DND-41 (cell line): ENCODE measurements at places on chromosomes 7 and 10.

- no peak for DNase-seq
These were observed 12.0 kb downstream of the INPP5F start for GRCh38 chr10:119737823-119738222.

DNA sequence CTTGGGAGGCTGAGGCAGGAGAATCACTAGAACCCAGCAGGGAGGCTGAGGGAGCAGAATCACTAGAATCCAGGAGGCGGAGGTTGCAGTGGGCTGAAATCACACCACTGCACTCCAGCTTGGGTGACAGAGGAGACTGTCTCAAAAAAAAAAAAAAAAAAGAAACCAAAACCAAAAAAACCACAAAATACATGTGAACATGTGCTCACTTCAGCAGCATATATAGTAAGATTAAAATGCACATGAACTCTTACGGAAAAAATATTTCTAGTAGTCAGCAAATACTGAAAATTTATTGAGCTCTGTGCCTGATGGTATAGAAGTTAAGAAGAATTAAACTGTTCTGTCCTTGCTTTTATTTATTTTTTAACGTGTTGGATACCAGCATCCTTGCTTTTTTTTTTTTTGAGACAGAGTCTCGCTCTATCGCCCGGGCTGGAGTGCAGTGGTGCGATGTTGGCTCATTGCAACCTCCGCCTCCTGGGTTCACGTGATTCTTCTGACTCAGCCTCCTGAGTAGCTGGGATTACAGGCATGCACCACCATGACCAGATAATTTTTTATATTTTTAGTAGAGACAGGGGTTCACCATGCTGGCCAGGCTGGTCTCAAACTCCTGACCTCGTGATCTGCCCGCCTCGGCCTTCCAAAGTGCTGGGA lies 9.6 kb upstream of the ZNF487 start:
- DNase-seq, result no peak

DNA sequence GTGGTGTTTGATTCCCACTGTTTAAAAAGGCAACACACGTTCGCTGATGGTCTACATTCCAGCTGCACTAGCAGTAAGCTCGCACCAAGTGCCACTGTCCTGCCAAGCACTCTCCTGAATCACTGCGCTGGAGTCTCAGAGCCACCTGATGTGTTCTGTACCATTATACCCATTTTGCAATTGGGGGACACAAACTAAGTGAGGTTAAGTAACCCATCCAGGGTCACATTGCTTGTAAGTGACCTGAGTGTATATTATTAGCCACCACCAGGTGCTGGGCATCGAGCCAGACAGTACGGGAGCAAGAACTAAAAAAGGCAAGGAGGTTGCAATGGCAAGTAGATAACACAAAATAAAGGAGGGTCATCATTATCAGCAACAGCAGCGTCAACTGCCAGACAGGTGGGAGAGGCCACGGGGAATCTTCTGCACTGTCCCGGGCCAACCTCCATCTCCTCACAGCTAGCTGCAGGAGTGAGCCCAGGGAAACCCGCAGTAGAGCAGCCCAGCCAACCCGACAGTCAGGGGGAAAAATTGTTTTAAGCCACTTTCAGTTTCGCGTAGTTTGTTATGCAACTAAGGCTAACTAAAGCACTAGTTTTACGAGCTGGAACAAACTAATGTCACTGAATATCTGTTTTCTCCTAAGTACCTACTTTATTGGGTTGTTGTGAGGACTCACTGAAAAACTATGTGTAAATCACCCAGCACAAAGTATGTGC lies 712 bp upstream of the CPVL start:
- DNase-seq, result no peak

DNA sequence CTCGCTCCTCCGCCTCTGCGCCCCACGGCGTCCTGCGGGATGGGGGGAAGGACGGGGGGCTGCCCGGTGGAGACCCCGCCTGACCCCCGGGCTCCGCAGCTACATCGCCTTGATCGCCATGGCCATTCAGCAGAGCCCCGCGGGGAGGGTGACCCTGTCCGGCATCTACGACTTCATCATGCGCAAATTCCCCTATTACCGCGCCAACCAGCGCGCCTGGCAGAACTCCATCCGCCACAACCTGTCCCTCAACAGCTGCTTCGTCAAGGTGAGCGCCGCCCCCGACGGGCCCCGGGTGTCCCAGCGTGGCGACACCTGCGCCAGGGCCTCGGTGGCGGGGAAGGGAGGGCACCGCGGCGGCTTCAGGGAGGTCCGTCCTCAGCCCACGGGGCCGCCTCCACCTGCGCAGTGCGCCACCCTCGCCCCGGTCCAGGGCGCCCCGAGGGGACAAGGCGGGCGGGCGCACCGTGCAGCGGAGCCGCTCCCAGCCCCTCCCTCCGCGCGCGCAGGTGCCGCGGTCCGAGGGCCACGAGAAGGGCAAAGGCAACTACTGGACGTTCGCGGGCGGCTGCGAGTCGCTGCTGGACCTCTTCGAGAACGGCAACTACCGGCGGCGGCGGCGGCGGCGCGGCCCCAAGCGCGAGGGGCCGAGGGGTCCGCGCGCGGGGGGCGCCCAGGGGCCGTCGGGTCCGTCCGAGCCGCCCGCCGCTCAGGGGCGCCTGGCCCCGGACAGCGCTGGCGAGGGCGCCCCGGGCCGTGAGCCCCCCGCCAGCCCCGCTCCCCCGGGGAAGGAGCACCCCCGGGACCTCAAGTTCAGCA lies 793 bp downstream of the FOXL3 start:
- DNase-seq, result no peak

DNA sequence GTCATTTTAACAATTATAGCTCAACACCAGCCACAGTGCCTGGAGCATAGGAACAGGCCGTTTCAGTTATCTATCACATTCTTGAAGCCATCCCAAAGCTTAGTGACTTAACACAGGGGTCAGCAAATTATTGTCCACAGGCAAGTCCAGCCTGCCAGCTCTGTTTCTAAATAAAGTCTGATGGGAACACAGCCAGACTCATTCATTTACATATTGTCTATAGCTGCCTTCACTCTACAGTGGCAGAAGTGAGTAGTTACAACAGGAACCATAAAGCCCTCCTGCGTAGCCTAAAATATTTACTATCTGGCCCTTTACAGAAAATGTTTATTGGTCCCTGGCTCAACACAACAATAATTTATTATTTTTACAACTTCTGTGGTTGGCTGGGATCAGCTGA lies 407.5 kb upstream of the AUTS2 start:
- DNase-seq, result no peak

DNA sequence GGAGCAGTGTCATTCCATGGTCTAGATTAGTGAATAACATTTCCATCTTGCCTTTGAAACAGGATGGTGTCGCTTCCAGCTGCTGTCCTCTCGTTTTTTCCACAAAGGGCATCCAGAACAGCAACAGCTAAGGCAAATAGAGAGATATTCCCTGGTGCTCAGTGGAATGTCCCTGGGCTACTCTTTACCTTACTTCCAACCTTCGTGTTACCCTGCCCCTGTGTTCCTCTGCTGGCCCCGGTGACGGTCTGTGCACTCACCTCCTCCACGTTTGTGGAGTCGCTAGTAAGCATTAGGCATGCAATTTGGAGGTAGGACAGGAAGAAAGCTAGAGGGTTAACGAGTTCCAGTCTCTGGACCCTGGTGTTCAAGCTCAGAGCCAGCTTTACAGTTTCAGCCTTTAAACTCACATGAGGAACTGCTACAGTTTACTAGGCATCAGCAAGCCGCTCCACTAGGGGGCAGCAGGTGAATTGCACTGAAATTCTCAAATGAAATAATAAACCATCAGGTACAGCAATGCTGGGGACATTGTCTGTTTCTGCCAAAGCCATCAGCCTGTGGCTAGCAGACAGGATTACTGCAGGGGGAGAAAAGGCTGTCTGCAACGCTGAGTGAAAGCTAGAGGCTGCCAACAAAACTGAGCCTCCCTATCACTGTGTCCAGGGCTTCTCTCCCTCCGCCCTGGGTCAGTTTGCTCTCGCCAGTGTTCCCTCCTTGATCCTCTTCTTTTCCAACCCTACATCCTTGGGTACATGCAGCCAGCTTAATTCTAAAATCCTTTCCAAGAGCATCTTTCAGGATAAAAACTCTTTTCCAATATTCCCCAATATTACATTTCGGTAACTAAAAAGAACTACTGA lies 9.0 kb downstream of the MRPL32 start:
- DNase-seq, result peak; percentile 79

- DNase-seq, result no peak
These were observed 17.0 kb upstream of the CASD1 start for GRCh38 chr7:94492601-94493000.

GRCh38 chr7:156680281-156680680 lies 39.7 kb downstream of the RNF32 start:
- no peak for DNase-seq

DNA sequence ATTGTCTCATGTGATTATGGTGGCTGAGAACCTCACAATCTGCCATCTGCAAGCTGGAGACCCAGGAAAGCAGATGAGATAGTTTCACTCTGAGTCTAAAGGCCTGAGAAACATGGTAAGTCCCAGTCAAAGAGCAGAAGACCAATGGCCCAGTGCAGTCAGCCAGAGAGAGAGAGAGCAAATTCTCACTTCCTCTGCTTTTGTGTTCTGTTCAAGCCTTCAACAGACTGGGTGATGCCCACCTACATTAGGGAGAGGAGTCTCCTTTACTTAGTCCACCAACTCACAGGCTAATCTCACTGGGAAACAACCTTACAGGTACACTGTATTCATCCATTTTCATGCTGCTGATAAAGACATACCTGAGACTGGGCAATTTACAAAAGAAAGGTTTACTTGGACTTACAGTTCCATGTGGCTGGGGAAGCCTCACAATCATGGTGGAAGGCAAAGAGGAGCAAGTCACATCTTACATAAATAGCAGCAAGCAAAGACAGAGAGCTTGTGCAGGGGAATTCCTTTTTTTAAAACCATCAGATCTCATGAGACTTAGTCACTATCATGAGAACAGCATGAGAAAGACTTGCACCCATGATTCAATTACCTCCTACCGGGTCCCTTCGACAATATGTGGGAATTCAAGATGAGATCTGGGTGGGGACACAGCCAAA lies 4.7 kb upstream of the FRMPD2 start:
- DNase-seq, result no peak

DNA sequence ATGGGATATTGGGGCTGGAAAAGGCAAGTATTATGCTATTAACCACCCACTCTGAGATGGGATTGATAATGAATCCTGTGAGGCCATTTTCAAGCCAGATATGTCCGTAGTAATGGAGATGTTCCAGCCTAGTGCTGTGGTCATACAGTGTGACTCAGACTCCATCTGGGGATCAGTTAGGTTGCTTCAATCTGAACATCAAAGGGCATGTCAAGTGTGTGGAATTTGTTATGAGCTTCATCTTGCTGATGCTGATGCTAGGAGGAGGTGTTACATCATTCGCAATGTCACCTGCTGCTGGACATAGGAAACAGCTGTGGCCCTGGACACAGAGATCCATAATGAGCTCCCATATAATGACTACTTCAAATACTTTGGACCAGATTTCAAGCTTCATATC lies 144.7 kb downstream of the PLCE1 start:
- no peak for DNase-seq

DNA sequence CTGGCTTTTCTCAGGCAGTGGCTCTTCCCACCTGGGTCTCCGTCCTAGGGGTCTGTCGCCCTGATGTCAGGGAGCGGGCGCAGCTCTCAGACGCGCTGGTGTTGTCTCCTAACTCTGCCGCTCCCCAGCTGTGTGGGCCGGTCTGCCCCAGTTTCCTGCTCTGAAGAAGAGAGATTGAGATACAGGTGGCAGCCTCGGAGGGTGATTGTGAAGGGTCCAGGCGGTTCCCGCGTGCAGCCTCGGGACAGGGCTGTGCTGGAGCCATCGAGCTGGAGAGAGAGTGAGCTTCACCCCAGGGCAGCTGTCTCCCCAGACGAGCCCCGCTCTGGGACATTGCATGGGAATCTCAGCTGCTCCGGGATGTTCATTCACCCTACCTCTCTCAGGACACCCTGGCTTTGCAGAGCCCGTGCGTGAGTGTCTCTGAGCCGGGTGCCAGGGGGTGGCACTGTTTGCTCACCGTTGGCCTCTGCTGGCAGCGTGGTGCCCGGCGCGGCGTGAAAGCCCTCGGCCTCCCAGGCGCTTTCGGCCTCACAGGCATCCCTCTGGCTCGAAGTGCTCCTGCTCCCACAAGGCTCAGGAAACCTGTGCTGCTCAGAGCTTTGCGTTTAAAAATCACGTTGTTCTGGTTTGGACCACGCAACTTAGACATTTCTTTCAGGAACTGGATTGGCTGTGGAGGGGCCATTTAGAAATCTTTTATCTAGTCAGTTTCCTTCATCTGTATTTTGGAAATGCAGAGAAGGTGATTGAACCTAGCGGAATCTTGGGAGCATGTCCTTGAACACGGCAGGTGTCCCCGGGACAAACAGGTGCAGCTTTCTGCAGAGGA lies 33.8 kb upstream of the ZFAND2A start:
- DNase-seq, result no peak

DNA sequence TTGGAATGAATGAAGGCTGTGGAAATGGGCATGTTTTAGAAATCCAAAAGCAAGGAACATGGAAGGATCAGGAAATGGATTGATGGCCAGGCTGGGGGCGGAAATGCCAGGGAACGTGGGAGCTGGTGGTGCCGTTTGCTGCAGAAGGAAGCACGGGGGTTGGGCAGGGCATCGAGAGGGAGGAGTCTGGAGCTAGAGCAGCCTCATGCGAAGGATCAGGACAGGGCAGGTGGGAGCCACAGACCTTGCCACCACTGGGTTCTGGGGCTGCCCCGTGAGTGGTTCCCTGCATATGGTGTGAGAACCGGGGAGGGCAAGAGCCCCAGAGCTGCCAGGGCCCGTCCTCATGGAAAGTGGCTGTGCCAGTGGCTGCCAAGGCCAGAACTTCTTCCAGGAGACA lies 193.8 kb upstream of the ZNF32 start:
- DNase-seq, result no peak

GRCh38 chr10:29492774-29493173 lies 142.0 kb downstream of the SVIL start:
- no peak for DNase-seq

GRCh38 chr7:70463352-70463938 lies 668.5 kb upstream of the GALNT17 start:
- no peak for DNase-seq

GRCh38 chr10:71769279-71769823 lies 4.0 kb downstream of the VSIR start:
- no peak for DNase-seq

DNA sequence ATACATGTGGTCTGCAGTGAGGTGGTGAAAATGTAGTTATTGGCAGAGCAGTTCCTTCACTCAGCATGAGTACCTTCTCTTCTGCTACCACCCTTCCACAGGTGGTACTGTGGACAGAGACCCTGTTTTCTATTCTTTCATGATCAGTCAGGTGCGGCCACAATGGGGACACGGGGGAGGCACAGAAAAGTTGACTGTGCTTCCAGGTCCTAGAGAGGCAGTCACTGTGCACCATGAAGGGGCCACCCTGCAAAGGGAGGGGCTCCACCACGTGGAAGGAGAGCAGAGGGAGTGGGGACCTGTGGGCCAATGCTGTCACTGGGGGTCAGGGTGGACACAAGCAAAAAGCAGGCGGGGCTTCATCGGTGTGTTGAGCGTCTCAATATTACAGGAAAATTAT lies 3.6 kb upstream of the LANCL2 start:
- no peak for DNase-seq

- DNase-seq, result peak; percentile 83
These were observed 22.0 kb upstream of the PSMG3 start for GRCh38 chr7:1591876-1592275.

- DNase-seq, result no peak
These were observed 8.8 kb upstream of the SPAM1 start for GRCh38 chr7:123916240-123916724.
